NCI-H2227 treated with DMSO at 0.1 percent for 48 hours (cell line): ENCODE measurements at places on chromosomes 4 and X.

- no peak for DNase-seq
Observed at GRCh38 chr4:77852892-77853495, 9.6 kb upstream of the MRPL1 start.

- DNase-seq: no peak
Observed at GRCh38 chr4:183872531-183872930, 32.6 kb upstream of the STOX2 start.

- no peak for DNase-seq
Observed at GRCh38 chrX:12843668-12844279, 23.1 kb upstream of the TLR7 start.

DNA sequence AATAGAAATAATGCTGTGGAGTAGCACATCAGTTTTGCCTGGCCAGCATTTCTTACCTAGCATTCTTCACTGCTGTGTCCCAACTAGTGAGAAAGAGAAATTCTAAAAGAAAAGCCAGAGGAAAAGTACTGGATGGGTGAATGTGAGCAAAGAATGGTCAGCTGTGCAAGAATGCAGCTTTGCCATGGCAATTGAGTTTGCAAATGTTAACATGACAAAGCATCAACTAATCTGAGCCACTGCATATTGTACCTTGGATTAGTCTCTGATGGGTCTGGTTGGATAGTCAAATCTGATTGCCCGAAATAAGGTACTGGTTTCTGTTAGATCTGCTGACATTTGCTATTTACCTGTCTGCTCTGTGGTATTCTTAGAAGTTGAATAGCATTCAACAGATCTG lies 38.7 kb downstream of the ADD1 start:
- no peak for DNase-seq

DNA sequence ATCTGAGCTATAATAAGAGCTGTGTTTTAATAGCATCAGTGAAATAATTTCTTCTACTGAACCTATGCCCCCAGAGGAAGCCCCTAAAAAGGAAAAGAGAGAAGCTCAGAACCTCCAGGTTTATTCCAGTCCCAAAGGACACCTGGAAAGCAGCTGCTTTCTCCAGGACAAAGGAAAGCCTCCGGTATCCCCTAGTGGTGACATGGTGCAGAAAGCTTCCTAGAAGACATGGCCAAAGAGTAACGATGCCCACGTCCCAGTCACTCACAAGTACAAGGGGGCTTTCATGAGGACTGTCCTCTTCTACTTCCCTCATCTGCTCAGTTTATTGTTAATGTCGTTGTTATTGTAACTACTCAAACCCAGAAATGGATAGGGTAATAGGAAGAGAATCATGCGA lies 343.9 kb downstream of the UNC5C start:
- DNase-seq: no peak

DNA sequence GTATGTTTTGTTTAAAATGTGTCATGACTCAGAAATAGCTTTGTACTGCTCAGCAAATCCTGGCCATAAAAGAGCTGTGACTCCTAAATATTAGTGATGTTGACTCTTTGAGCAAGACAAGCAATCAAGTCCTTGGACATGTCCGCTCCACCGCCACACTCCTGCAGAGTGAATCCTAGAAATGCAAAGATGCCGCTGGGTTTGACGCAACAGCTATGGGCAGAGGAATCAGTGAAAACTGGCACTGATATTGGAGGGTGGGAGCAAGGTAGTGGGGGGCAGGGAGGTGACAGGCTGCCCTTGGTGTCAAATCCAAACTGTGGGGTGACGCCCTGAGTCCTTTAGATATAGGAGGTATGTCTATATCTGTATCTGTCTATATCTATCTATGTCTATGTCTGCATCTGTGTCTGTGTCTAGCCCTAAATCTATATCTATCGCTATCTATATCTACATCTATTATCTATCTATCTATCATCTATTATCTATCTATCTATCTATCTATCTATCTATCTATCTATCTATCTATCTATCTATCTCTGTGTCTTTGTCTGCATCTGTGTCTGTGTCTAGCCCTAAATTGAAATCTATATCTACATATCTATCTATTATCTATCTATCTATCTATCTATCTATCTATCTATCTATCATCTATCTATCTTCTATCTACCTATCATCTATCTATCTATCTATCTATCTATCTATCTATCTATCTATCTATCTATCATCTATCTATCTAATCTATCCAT lies 129.7 kb downstream of the CPE start:
- DNase-seq: no peak

GRCh38 chr4:39326468-39326977 lies 39.6 kb downstream of the RFC1 start:
- no peak for DNase-seq

DNA sequence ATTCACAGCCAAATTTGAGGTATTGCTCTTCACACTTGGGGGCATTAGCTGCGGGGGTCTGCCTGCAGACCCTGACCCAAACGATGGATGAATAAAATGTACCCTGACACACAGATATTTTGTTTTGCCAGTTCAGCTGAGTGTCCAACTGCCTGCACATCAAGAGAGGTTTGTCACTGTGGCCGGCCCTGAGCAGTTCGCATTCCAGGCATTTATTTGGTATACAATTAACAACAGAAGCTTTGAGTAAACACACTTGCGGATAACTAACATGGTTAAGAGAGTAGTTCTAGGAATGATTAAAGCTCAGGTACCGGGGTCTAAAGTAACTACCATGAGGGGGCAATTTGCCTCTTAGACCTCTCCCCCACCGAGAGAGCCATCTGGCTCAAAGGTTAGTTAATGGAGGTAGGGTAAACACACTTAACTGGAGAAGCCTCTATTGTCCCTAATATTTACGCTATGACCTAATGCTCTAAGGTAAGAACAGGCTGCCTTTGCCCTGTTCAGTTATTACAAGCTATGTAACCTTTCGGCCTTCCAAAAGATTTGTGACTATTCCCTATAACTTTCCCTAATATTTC lies 162.0 kb downstream of the SNCA start:
- DNase-seq: no peak

DNA sequence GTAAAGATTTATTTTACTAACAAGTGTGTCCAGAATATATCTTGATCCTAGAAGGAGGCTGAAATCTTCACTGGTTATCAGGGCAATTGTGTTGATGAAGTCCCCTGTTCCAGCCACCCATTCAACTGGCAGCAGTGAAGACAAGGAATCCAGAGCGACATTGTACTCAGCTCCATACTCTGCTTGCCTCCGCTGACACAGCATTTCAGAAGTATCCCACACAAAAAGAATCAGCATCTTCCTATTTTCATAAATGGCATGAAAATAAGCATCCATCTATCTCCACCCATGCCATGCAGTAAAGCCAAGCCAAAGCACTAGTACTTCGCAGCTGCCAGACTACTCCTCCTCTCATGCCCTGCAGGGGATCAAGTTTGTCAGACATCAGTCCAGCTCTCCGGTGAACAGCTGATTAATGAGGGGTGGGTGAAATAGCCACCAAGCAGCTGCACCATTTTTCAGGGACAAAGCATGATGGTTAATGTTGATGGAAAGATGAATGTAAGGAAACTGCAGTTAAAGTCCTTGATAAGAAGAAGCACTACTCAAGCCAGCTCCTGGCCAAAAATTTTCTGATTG lies 54.0 kb downstream of the COL25A1 start:
- DNase-seq: no peak

DNA sequence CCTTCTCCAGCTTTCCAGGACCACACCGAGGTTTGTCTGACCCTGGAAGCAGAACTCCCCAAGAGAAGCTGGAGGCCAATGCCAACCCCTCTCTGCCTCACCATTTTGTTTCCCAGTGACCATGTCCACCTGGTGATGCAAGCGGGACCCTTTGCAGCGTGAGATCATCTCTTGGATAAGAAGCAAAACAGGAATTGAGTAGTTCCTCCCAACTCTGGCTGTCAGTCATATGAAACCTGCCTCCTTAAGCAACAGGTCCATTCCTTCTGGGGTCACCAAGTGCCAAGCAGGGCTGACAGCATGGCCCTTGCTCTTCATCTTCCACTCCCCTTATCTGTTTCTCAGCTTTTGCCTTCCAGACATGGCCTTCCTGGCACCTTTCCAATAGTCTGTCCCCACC lies 41.3 kb upstream of the MTM1 start:
- DNase-seq: no peak

- DNase-seq: no peak
Observed at GRCh38 chrX:5681159-5681558, 547.5 kb downstream of the NLGN4X start.

GRCh38 chr4:10611673-10612072 lies 72.9 kb downstream of the CLNK start:
- no peak for DNase-seq

DNA sequence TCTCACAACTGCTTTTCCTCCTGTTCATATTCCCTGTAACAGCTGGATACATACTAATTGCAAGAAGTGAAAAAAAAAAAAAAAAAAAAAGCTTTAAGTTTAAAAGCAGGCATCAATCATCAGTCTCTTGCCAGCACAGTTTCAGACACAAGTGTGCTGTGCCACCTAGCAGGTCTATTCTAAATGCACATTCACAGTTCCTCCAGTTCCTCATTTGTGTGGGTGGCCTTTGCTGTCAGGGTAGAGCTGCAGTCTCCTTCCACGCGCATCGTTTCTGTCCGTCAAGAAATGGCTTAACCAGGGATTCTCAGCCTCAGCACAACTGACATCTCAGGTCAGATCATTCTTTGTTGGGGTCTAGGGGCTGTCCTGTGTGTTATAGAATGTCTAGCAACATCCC lies 61.6 kb downstream of the SCML1 start:
- no peak for DNase-seq

DNA sequence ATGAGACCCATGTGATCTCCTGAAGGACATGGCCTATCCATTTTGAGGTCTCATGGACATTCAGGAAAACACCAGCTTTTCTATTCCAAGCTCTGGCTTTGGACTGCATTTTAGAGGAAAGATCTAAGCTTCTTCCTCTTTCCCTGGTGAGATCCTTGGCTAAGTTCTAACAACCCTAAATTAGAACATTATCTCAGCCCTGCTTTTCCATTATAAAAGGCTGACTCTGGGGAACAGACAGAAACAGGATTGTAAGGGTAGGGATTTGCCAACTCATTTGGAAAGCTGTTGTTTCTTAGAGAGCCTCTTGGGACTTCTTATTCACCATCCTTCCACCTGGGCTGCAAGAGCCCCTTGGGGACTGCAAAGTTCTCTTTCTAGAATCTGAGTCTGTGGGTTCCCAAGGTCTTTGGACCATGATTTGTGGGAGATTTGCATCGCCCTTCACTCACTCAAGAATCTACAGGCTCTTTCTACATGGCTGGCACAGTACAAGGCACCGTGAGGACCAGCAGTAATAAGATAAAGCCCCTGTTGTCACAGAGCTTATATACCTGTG lies 146.9 kb downstream of the FNIP2 start:
- no peak for DNase-seq

DNA sequence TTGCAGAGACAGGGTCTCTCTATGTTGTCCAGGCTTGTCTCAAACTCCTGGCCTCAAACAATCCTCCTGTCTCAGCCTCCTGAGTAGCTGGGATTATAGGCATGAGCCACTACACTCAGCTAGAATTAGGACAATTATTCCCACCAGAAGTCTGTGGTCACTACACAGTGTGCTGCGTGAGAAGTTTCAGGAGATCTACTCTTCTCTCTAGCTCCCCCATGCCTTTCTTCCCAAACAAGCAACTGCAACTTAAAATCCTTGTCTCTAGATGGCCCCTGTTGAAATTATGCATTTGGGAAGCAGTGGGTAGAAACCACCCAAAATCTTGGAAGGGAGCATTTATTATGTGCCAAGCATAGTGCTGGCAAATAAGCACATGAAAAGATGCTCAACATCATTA lies 21.1 kb upstream of the MAP7D3 start:
- no peak for DNase-seq

DNA sequence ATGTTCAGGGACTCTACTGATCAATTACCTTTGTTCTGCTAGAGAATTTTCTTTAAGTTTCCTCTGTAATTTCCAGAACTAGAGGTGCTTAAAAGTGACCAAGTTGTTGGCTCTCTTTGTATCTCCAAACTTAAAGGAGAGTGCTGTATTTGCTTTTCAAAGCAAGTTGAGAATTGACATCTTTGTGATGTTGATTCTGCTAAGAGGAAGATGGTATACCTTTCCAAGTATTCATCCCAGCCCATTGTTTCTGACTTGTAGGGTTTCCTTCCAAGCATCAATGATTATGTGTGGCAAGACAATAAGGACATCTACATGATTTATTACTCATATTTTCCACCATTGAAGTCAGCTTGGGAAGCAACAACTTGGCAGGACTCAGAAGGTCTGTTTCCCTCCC lies 190.6 kb downstream of the GC start:
- DNase-seq: no peak

- no peak for DNase-seq
Observed at GRCh38 chr4:141035920-141036319, 97.3 kb downstream of the RNF150 start.

DNA sequence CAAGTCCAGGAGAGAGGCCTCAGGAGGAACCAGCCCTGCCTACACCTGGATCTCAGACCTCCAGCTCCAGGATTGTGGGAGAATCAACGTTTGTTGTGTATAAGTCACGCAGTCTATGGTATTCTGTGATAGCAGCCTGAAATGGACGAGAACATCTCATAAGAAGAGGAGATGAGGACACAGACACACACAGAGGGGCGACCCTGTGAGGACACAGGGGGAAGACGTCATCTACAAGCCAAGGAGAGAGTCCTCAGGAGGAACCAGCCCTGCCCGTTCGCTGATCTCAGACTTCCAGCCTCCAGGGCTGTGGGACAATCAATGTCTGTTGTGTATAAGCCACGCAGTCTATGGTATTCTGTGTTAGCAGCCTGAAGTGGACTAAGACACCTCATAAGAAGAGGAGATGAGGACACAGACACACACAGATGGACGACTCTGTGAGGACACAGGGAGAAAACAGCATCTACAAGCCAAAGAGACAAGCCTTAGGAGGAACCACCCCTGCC lies 20.3 kb downstream of the P2RY8 start:
- DNase-seq: no peak

- no peak for DNase-seq
Observed at GRCh38 chrX:80537096-80537495, 116.8 kb downstream of the TENT5D start.

DNA sequence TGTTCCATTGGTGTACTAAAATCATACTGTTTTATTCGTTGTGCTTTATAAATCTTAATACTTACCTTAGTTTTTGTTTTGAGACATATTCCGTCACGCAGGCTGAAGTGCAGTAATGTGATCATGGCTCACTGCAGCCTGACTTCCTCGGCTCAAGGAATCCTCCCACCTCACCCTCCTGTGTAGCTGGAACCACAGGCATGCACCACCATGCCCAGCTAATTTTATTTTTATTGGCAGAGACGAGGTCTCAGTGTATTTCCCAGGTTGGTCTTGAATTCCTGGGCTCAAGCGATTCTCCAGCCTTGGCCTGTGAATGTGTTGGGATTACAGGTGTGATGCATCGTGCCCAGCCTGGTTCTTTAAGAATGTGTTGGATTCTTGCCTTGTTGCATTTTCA lies 24.4 kb upstream of the DCK start:
- no peak for DNase-seq

DNA sequence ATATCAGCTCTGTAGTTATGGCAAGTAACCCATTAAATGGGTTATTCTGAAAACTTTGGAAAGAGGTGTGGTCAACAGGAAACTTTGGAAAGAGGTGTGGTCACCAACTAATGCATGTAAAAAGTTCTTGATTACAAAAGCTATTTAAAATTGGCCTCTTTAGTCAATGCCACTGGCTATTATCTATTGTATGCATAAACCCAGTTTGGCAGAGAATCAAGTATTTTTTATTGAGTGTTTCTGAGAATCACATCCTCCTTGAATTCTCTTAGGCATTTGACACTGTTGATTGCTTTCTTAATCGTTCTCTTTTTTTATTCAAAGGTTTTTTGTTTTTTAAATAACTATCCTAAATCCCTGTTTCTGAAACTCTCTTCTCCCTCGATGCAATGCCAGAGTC lies 7.5 kb downstream of the P2RY4 start:
- DNase-seq: no peak
